ENCODE measurements at places on chromosomes 13 and 19. TPM values are rescaled to one million over a fixed set of nuclear protein-coding genes. Genes with fewer than 3 reads are reported as not detected.

Gene PRR36
- total RNA-seq = 0.09 TPM

Gene NLRP12
- 1.8 TPM for total RNA-seq

Gene PLIN4
- 21.4 TPM for total RNA-seq

Gene SYT5
- not detected for total RNA-seq

Gene IGSF23
- not detected for total RNA-seq

Gene CGB1
- not detected for total RNA-seq

Gene LILRB3
- 25.5 TPM for total RNA-seq

Gene LCP1
- total RNA-seq = 72.8 TPM

Gene PRR19
- 0.19 TPM for total RNA-seq

Gene NCR1
- 0.29 TPM for total RNA-seq

Gene FAM124A
- total RNA-seq = 9.8 TPM

Gene LMTK3
- 0.19 TPM for total RNA-seq

Gene PGLYRP2
- total RNA-seq = not detected

Gene GNA15
- total RNA-seq = 7.0 TPM

Gene ZNF560
- not detected for total RNA-seq

Gene NDFIP2
- 13.7 TPM for total RNA-seq

Gene PLK5
- total RNA-seq = not detected

Gene RUBCNL
- 3.6 TPM for total RNA-seq

Gene TEKTIP1
- 2.6 TPM for total RNA-seq

Gene LRRC8E
- total RNA-seq = not detected

Gene ANKRD24
- 1.00 TPM for total RNA-seq

Gene STOML3
- not detected for total RNA-seq

Gene MAP4K1
- 2.7 TPM for total RNA-seq

Gene BRSK1
- 7.2 TPM for total RNA-seq

Gene S1PR2
- total RNA-seq = 16.3 TPM

Gene ANGPTL4
- 95.3 TPM for total RNA-seq

Gene FAM216B
- total RNA-seq = 0.23 TPM

Gene ANKLE1
- total RNA-seq = 0.14 TPM

Gene FCHO1
- 2.1 TPM for total RNA-seq

Gene SULT2A1
- not detected for total RNA-seq

Gene C3
- 929 TPM for total RNA-seq

Gene UBE2L5
- 1.2 TPM for total RNA-seq

Gene PTH2
- not detected for total RNA-seq

Gene SHD
- not detected for total RNA-seq

Gene ANGPTL8
- not detected for total RNA-seq
